ENCODE measurements at places on chromosomes 1 and 21. TPM values are rescaled to one million over a fixed set of nuclear protein-coding genes. Genes with fewer than 3 reads are reported as not detected.

GRCh38 chr1:213474054-213474453 lies 423.0 kb downstream of the RPS6KC1 start:
- DNase-seq = no peak

DNA sequence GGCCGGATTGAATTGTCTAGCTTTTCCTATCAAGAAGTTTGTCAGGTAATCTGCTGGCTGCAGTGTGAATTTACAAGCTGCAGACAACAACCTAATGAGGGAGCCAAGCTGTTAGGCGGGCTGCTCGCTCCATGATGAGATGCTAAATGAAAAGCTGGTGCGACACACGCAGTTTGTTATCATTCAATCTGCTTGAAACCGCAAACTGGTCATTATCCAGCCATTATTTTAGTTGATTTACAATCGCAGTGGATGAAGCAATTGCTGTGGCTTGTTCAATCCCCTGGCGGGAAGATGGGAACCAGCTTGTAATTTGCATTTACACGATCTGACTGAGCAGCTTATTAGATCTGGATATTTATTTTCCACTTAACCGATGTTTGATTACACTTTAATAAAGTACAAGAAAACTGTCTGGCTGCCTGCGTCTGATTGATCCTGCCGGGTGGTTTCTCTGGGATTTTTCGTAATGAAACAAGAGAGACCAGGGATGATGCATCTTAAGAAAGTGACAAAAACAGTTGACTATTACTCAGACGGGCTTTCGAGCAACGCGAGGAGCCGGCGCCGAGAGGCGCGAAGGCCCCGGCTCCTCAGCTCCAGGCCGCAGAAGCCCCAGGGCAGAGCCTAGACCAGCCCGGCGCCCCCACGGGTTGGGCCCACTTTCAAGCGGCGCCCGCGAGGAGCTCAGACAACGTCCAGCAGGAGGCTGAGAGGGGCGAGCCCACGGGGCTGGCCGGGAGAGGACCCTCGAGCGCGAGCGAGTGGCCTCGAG lies 118.0 kb upstream of the BARHL2 start:
- DNase-seq = peak; percentile 79

GRCh38 chr1:176773038-176773437 lies 310.1 kb downstream of the PAPPA2 start:
- DNase-seq = no peak

DNA sequence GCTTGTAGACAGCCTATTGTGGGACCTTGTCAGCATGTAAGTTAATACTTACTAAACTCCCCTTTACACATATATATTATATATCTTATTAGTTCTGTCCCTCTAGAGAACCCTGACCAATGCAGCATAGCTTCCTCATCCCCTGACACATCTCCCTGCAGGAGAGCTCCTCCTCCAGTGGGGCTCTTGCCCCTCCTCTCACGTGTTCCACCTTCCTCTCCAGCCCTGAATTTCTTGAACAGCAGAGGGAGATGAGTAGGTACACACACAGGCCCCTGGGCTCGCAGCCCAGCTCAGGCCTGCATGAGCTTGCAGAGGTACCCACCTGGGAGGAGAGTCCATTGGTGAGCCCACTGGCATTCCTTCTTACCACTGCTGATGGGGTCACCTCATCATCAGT lies 27.3 kb upstream of the GOLT1A start:
- DNase-seq = peak; percentile 57

GRCh38 chr1:214439352-214440119 lies 111.9 kb downstream of the PTPN14 start:
- DNase-seq = peak; percentile 67

Gene OR2T12
- not detected for total RNA-seq

DNA sequence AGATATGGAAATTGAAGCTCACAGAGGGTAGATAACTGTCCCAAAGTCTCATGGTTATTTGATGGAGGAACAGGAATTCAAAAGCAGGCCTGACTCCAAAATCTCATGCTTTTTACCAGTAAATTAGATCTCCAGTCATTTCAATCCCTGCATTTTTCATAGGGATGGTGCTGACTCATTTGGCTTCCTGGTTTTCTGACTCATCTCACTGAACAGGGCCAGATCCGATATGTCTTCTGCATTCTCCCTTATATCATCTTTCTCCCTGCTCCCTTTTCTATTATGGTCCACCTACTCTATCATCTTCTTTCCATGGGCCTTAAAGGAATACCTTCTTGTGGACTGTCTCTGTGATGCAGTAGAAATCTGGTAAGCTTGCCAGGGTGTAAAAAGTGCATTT lies 187.2 kb downstream of the FGGY start:
- no peak for DNase-seq

DNA sequence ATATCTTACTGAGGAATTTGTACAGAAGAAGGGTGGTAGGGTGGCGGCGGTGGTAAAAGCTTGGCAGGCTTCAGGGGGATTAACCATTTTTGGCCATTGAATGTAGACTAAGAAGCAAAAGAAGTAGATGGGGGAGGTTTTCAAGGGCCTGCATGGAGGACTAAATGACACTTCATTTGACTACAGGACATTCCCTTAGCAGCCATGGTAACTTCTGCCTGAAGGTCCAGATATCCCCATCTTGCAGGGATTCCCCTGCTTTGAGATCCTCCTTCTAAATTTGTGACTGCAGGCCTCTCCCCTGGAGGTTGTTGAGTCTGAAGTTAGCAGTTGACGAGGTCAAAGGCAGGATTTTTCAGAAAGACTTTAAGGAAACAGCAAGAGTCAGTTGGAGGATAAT lies 4.8 kb downstream of the VASH2 start:
- no peak for DNase-seq

Gene NBPF8
- total RNA-seq = 12.3 TPM

DNA sequence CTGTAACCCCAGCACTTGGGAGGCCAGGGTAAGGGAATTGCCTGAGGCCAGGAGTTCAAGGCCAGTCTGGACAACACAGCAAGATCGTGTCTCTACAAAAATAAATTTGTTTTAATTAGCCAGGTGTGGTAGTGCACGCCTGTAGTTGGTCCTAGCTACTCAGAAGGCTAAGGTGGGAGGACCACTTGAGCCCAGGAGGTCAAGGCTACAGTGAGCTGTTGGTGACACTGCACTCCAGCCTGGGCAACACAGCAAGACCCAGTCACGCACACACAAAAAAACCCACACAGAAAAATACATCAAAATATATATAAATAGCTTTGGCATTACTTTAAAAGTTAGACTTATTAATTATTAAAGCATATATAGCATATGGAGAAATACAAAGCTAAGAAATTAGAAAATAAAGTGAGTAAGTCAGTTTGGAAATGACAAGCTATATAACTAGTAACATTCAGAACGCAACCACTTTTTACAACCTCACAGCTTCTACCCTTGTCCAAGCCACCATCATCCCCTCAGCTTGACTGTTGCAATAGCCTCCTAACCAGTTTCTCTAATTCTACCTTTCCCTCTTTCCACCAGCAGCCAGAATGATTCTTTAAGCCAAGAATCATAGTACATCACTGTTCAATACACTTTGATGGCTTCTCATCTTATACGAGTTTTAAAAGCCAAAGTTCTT lies 14.5 kb downstream of the PIK3R3 start:
- no peak for DNase-seq

Gene GJB3
- total RNA-seq = 0.38 TPM

Gene OR10J4
- not detected for total RNA-seq

DNA sequence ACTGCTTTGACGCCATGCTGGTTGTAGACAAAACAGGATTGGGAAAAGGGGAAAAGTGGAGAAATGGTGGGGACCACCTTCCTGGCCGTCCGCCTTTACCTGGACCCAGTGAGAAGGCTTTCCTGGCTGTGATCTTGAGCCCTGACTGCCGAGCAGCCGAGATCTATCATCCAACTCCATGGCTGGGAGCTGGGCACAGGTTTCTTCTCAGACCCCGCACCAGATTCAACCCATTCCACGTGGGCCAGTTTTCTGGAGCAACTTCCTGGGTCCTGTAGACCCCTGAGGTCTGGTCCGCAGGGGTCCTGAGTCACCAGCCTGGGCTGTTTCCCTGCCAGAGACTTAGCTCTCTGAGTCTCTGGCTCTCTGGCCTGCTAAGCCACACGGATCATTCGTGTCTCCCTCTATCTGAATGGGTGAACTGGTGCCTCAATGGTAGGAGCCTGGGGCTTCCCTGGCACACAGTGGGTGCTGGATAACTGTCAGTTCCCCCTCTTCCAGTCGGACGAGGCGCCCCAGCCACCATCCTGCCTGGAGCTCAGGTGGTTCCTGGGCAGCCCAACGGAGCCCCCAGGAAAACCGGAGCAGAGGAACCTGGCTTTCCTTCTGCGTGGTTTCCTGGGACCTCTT lies 4.5 kb upstream of the NPHP4 start:
- DNase-seq = no peak

- DNase-seq = no peak
These were observed 5.1 kb downstream of the OR2T4 start for GRCh38 chr1:248366609-248367008.

DNA sequence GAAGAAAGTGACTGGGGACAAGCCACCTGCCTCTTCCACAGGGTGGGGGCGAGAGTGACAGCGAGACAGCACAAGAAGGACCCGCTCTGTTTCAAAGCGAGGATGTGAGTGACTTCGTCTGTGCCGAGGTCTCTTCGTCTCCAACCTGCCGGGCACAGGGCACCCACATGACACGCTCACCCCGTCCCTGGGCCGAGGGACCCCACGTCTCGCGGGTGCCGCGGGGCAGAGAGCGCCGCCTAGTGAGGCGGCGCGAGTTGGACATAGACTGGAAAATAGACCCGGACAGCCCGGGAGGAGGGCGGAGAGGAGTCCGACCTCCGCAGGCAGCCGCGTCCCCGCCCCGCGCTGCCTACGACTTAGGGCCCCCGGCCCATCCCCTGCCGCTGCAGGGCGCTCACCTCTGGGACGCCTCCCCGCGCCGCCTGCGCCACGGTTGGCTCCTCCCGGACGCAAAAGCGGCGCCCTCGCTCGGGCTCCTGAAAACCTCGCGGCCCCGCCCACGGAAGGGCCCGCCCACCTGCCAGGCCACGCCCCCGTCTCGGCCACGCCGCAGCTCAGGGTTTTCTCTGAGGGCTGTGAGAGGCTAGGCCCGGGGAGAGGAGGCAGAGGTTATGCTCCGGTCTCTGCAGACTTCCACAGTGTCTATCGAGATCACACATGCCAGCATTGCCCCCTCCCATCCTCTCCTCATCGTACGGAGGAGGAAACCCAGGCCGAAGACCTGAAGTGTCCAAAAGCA lies at the start of gene TLR5:
TLR5 (minus strand) TSS at position 454 of the 742 bp plus-strand sequence. CDS start 30,217 bp downstream, outside the sequence.
- peak; percentile 94 for DNase-seq

- no peak for DNase-seq
These were observed 101.5 kb downstream of the DDX20 start for GRCh38 chr1:111857194-111857651.

DNA sequence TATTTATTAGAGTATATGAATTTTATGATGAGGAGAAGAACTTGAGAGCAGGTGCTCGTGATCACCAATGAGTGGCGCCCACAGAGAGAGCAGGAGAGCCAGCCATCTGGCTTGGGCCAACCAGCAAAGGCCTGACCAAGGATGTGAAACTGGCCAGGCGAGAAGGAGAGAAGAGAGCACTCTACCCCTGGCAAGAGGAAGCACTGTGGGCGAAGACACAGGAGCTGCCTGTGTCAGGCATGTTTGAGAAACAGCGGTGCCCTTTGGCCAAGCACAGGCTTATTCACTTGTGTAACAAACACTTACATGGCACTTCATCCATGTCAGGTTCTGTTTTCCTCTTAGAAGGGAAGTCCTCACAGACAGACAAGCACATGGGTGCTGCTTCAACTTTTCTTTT lies 4.2 kb upstream of the SIPA1L2 start:
- peak; percentile 63 for DNase-seq

DNA sequence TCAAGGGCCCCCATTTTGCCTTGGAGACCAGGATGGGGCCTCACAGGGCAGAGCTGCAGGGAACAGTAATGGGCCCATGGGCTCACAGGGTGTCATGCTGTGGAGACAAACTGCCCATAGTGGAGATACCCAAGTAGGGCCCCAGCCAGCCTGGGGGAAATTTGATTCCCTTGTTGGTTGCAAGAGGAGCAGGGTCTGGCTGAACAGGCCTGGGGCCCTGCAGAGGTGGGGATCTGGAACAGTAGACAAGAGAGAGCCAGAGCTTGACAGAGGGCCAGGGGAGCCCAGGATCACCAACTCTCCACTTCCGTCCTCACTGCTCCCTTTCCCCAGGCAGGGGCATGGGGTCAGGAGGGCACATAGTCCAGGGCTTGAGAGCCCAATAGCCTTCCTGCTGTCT lies 8.7 kb downstream of the S100B start:
- no peak for DNase-seq

GRCh38 chr21:17911628-17912027 lies 92.5 kb upstream of the C21orf91 start:
- no peak for DNase-seq

- DNase-seq = no peak
These were observed 80.6 kb downstream of the SLC25A24 start for GRCh38 chr1:108119500-108119899.

DNA sequence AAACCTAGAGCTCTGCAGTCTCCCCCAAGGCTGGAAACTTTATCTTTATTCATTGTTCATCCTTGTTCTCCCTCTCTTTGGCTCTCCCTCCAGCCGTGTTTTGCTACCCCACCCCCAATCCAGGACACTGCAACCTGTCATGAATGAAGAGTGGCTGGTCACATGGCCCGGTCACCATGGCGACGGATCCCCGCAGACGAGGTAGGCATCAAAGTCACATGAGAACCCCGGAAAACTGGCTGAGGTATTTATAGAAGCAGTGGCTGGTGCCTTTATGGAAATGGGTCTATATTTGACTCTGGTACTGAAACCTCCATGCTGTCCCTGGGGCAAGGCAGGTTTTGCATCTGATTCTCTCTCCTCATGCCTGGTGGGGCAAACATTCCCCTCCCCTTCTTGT lies 13.4 kb upstream of the SLC6A17 start:
- DNase-seq = peak; percentile 88

Gene CD160
- total RNA-seq = not detected

Gene NID1
- 17.6 TPM for total RNA-seq

Gene SLFNL1
- not detected for total RNA-seq

DNA sequence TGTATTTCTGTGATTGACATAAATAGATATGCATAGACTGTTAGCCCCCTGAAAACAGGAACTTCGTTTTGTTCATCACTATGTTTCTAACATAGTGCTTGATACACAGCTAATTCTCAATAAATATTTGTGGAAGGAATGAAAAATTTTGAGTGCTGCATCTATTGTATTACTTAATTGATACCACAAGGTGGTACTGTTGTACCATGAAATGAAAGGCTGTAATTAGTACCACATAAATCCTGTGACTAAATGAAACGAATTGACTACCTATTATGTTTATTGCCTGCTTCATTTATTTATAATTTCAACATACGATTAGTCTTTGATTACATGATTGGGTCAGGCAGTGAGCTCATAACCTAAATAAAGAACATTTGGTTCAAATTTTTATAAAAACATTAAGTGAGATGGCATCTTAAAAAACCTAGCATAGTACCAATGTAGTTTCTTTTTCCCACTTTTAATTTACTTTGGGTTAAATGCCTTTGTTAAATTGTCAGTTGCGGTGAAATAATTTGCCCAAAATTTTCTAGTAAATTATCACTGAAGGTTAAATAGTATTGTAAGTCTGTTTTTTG lies 15.0 kb upstream of the TGFB2 start:
- no peak for DNase-seq

- no peak for DNase-seq
These were observed 50.7 kb downstream of the UBE2T start for GRCh38 chr1:202291001-202291400.

Gene MROH9
- not detected for total RNA-seq

GRCh38 chr21:16330082-16330907 lies 600.5 kb downstream of the USP25 start:
- no peak for DNase-seq

GRCh38 chr1:157106813-157107189 lies 7.2 kb upstream of the ETV3L start:
- DNase-seq = no peak

Gene LORICRIN
- not detected for total RNA-seq
